ENCODE measurements at places on chromosomes 11 and 22.

DNA sequence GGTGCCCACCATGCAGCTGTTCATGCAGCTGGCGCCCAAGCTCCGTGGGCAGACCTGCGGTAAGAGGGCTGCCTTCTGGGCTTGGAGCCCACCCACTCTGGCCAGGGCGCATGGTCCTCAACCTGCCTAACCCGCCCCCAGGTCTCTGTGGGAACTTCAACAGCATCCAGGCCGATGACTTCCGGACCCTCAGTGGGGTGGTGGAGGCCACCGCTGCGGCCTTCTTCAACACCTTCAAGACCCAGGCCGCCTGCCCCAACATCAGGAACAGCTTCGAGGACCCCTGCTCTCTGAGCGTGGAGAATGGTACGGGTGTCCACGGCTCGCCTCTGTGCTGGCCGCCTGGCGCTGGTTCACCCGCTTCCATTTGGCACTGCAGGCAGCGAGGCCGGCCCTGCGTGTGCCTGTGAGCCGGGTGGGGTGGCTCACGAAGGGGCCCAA lies 11.0 kb downstream of the MUC5AC start:
- DNase-seq: no peak

- DNase-seq: no peak
Observed at GRCh38 chr11:35907648-35908431, 36.0 kb upstream of the LDLRAD3 start.

DNA sequence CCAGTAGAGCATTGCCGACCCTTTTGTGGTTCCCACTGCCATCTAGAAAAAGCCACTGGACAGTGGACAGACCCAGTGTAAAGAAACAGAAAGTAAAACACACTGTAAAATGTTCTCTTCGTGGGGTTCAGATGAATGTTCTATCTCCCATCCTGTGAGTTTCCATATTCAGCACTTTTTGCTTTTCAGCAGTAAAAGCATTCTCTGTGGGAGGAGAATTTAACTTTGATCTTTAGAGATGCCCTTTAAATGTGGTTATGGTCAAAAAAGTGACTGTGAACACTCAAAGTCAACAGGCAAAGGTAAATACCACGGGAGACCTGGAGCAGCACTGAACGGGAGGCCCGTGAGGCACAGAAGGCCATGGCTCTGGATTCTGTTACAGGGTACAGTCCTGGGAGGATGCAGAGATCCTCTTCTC lies 53.9 kb downstream of the FLI1 start:
- no peak for DNase-seq

- no peak for DNase-seq
Observed at GRCh38 chr22:19520007-19520406, 4.2 kb downstream of the CLDN5 start.

GRCh38 chr11:3886985-3887384 lies 31.5 kb downstream of the STIM1 start:
- no peak for DNase-seq

GRCh38 chr22:48853627-48854240 lies 973.9 kb downstream of the BRD1 start:
- no peak for DNase-seq

DNA sequence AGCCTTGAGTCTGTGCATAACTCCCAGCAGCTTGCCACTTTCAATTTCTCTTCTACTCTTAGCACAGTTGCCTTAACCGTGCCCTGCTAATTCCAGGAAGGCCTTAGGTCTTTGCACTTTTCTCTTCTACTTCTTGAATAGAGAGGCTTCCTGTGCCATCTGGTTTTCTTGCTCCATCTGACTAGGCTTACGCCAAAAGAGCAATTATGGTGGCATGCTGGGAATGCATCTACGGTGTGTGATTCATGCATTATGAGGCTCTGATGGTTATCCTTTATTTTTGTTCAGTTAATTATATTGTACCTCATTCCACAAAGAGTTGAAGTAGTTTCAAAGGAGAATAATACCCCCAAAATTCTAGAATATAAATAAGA lies 29.4 kb downstream of the SIK2 start:
- no peak for DNase-seq

GRCh38 chr11:69009441-69010211 lies 3.4 kb downstream of the MRGPRF start:
- no peak for DNase-seq

GRCh38 chr11:26048271-26048670 lies 283.7 kb upstream of the ANO3 start:
- no peak for DNase-seq

- no peak for DNase-seq
Observed at GRCh38 chr11:128625326-128625725, 38.0 kb upstream of the ETS1 start.

GRCh38 chr11:71990701-71991100 lies 8.0 kb upstream of the IL18BP start:
- no peak for DNase-seq

- no peak for DNase-seq
Observed at GRCh38 chr11:66333896-66334604, 2.2 kb downstream of the RIN1 start.
